ENCODE measurements at places on chromosomes 16 and 17.
A peak's percentile ranks its signal among the peaks of the same experiment; 100 is the strongest.

- peak; percentile 86 for DNase-seq
Observed at GRCh38 chr17:8176197-8176940, at the start of gene TMEM107. TSS of gene TMEM107 (minus strand) at chr17:8176380. CDS start at chr17:8176286, 94 bp downstream.

DNA sequence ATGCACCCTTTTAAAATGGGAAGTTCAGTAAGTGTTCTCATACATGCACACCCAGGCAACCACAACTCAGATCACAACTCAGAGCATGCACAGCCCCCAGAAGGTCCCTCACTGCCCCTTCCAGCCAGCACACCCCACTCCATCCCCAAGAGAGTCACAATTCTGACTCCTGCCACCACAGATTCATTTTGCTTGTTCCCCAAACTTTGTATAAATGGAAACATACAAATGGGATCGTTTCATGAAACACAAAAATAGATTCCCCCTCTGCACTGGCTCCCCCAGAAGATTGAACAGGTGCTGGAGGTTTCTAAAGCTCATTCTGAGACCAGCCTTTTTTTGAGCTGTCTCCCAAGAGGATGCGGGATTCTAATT is 3.3 kb upstream of the TNFRSF13B start:
- no peak for DNase-seq

DNA sequence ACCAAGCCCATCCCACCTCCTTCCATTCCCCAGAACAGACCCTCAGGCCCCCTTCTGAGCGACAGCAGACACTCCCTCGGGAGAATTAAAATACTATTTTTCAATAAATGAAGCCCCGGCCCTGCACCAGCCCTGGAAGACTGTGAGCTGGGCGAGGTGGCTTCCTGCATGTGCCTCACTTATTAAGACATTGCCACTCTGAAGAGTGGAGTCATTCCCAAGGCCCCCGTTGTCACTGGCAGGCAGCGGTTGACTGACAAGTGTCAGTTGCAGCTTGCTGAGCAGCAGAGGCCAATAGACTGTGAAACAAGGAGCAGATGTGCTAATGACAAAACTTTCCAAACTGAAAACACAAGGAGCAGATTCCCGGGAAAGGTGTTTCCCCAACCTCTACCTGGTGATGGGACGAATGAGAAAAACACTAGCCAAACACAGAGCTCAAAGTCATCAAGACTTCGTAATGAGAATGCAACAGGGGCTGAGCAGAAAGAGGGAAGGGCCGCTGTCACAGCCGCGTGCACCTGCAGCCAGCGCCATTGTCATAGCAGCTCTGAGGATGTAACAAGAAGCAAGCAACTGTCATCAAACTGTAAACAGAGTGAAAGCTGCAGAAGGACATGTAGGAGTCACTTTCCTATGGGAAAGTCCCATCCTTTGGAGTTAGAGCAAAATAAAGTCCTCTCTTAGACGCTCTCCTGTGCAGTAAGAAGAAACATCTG is 232.1 kb downstream of the C16orf78 start:
- no peak for DNase-seq

DNA sequence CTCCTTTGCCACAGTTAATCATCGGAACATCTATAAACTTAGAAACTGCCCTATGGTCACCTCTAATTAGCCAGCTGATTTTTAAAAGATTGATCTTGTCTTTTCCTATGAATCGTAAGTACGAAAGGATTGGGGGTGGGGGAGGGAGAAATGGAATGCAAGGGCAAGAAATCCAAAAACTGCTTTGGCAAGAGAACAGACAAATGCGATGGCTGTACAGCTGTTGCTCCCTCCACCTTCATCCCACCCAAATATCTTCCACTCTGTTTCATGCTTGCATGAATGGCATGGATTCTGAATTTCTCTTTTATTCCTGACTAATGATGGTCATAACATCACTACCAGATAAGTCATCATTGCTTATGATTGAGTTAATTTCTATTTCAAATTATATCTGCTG is 165.7 kb downstream of the STX8 start:
- DNase-seq, result no peak

DNA sequence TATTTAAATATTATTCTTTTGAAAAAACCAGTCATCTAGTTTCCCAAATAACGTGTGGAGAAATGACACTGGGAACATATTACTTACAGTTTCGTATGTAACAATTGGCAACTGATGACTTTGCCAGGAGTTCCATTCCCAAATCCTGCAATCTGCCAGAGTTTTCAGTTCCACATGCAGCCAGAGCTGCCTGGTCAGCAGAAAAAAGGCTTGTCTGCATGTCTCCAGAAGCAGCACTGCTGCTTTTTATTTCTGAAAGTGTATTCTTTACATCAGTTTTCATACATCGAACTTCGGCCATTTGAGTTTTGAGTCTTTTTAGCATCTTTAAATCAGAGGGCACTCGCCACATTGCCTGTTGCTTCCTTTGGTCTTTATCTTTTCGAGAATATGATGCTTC is 78.4 kb downstream of the TRIM37 start:
- no peak for DNase-seq

GRCh38 chr17:43772877-43773648 is 5.7 kb downstream of the DUSP3 start:
- no peak for DNase-seq

GRCh38 chr17:5131146-5131715 is 15.4 kb downstream of the USP6 start:
- no peak for DNase-seq

GRCh38 chr16:68749432-68749831 is 12.3 kb downstream of the CDH1 start:
- DNase-seq, result no peak

- no peak for DNase-seq
Observed at GRCh38 chr16:55279598-55279997, 44.4 kb upstream of the IRX6 start.

GRCh38 chr16:67842509-67843342 is 606 bp downstream of the THAP11 start:
- peak; percentile 71 for DNase-seq

- no peak for DNase-seq
Observed at GRCh38 chr16:68257906-68258800, 6.2 kb upstream of the SLC7A6 start.

GRCh38 chr17:18070861-18071340 is 16.8 kb upstream of the DRG2 start:
- no peak for DNase-seq

- peak; percentile 79 for DNase-seq
Observed at GRCh38 chr17:17119533-17119932, 77.3 kb downstream of the MPRIP start.

- no peak for DNase-seq
Observed at GRCh38 chr17:41390411-41390938, 6.9 kb downstream of the KRT31 start.

GRCh38 chr16:85652431-85653221 is 36.1 kb downstream of the GINS2 start:
- DNase-seq, result no peak

- no peak for DNase-seq
Observed at GRCh38 chr16:60582528-60582927, 1453.7 kb downstream of the CDH8 start.

DNA sequence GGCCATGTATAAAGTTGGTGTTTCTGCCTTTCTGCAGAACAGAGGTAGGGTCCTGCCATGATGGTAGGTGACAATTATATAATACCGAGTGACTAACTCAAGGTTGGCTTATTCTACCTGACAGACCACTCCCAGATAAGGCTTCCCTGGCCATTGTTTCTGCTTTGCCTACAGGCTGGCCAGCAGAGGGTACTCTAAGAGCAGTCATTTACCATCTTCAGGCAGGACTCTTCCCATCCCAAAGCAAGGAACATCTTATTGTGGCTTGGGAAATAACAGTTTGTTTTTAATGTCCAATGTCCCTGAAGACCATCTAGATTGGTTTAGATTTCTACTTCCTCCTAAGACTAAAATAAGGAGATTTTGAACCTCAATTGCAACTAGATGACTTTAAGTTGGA is 74.1 kb downstream of the SNX11 start:
- DNase-seq, result no peak

GRCh38 chr16:83517398-83517797 is 290.4 kb upstream of the HSBP1 start:
- no peak for DNase-seq

GRCh38 chr16:25279491-25279890 is 21.8 kb upstream of the ZKSCAN2 start:
- no peak for DNase-seq

- no peak for DNase-seq
Observed at GRCh38 chr16:65829076-65829475, 537.4 kb upstream of the CDH5 start.

- DNase-seq, result no peak
Observed at GRCh38 chr17:34756637-34757021, 177.2 kb downstream of the TMEM132E start.

GRCh38 chr17:82366749-82367148 is 4.8 kb upstream of the UTS2R start:
- DNase-seq, result no peak

DNA sequence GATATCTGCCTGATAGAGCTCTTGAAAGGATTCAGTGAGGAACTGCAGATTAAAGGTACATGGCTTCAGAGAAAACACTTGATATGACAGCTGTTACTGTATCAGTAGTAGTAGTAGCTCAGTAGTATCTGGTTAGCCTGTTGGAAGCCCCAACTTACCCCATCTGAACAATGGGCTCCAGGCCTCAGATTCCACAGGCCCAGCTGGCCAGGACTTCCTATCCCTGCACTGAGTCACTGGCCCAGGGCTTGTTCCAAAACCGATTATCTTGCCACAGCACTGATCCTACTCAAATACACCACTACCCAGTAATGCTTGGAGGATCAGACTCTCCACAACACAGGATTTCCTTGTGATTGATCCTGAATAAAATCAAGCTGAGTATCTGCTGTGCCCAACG is 32.6 kb downstream of the DCUN1D3 start:
- no peak for DNase-seq

DNA sequence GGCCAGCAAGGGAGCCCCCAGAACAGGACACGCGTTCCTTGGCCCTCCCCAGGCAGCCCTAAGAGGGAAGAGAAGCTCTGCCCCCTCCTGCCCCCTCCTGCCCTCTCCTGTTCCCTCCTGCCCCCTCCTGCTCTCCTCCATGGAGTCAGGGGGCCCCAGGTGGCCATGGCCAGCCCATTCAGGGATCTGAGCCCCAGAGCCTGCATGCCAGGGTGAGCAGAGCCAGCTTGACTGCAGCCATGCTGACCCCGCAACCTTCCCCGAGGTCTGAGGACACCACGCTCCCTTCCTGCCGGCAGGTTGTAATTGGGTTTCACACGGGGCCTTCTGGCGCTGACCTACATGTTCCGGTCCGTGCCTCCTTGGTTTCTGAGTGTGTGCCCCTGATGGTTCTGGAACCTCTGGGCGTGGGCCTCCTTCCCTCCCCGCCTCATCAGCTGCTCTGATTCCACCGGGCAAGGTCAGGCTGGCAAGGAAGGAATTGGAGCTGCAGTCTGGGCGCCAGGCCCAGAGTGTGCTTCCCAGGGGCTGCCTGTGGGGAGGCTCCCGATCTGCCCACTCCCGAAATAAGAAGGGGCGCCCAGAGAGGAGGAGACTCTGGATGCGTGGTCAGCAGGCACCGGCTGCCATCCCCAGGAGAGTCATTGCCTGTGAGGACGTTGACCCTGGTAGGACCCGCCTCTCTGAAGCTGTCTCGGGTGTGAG is 23.7 kb upstream of the NPTX1 start:
- DNase-seq, result no peak

GRCh38 chr16:11253009-11253994 is 2.7 kb downstream of the SOCS1 start:
- peak; percentile 51 for DNase-seq

DNA sequence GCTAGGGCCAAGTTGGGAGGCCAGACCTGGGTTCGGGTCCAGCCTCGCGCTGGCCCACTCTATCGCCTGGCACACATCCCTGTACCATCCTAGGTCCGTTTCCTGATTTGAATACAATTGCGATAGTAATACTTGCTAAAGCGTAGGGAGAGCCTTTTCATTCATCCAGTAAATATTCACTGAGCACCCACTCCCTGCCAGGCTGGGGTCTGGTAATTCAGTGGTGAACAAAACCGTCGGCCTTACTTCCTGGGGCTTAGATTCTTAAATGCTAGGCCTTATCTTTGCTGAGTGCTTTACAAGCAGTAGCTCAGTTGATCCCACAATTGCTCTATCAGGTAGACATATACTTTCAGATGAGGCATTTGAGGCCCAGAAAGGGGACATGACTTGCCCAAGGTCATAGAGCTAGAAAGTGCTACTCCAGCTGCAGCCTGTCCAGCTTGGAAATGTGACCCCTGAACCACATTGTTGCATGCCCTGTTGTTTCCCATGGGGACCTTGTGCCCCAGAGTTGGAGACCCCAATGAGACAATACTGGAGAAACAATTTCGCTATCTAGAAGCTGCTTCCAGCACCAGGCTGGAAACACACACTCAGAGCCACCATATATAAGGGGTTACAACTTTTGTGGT is 691 bp downstream of the USB1 start:
- DNase-seq, result no peak

DNA sequence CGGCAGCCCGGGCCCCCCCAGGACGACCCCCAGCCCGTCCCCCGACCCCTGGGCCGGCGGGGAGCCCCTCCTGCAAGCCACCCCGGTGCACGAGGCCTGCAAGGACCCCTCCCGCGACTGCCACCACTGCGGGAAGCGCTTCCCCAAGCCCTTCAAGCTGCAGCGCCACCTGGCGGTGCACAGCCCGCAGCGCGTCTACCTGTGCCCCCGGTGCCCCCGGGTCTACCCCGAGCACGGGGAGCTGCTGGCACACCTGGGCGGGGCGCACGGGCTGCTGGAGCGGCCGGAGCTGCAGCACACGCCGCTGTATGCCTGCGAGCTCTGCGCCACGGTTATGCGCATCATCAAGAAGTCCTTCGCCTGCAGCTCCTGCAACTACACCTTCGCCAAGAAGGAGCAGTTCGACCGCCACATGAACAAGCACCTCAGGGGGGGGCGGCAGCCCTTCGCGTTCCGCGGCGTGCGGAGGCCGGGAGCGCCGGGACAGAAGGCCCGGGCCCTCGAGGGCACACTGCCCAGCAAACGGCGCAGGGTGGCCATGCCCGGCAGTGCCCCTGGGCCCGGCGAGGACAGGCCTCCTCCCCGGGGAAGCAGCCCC is 15.6 kb upstream of the ZFPM1 start:
- DNase-seq, result peak; percentile 41

DNA sequence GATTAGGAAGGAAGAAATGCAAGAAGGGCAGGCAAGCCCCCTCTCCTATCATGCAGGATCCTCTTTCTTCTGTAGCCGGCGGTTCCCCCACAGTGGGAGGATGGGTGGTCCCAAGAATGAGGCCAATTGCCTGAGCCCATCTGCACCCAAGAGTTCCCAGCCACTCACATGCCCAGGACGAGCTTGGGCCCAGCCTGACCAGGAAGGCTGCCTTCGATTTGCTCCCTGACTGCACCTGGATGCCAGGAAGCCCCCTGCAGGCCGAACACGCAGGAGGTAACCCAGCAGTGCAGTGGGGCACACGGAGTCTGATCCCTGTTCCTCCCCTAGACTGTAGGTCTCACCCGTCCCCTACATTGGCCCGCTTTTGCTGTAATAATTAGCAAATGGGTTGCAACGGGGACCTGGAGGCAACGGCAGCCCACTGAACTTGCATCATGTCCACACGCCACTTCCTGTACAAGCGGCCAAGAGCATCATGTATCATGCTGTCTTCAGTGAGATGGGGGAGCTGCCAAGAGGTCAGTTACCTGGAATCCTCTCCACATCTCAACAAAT is 67.5 kb downstream of the AMFR start:
- DNase-seq, result no peak
